ENCODE measurements at places on chromosomes 5 and 9.

GRCh38 chr5:124263680-124264491 is 482.6 kb downstream of the ZNF608 start:
- DNase-seq, result peak; percentile 35

DNA sequence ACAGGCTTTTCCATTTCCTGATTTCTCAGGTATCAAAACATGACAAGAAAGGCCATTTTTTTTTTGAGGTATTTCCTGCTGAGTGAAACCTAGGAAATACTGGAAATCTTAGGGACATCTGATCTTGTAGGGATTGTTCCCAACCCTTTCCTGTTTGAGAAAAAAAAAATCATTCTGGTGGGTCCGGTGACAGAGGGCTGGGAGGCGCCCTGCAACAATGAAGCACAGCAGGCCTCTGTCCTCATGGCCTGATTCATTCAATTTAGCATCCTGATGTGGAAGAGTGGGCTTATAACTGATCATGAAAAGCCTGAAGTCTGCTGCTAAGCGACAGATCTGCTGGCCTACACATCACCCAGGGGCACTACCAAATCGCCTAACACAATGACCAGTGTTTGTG is 3.0 kb upstream of the C9orf153 start:
- DNase-seq, result no peak

GRCh38 chr9:105064248-105065097 is 136.5 kb upstream of the ABCA1 start:
- no peak for DNase-seq

- no peak for DNase-seq
Observed at GRCh38 chr5:59296317-59297264, 596.9 kb downstream of the PDE4D start.

- DNase-seq, result peak; percentile 13
Observed at GRCh38 chr5:137778772-137779564, 24.8 kb upstream of the HNRNPA0 start.
